ENCODE measurements at places on chromosomes 7 and 10.

DNA sequence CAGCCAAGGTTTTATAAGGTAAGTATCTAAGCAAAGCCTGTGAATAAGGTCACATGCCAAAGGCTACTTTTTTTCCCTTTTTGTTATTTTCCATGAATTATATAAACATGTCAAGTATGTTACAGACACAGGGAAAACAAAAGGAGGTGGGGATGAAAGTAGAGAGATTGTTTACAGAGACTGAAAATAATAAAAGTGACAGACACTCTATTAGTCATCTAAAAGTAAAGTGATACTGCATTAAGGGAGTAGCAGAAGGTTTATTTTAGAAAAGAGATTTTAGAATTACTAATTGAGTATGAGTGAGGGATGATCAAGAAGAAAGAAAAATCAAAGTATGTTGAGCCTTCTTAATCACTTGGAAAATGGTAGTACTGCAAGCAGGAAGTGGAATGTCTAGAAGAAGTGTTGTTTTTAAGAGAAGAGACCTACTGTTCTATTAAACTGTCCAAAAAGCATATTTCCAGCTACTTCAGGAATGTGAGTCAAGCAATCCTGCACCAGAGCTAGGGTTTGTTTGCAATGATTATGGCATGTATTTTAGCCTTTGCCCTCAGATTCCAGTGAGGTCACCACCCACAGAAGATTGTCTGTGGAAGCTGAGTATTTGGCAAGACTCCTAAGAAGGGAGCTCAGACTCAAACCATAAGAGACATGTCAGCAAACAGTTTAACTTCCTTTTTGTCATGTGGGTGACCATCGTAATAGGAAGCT lies 177.9 kb upstream of the PLXDC2 start:
- no peak for DNase-seq

- DNase-seq, result no peak
Measured at GRCh38 chr7:130500910-130501309, 9.0 kb downstream of the MEST start.

- DNase-seq, result no peak
Measured at GRCh38 chr10:103692436-103692951, 162.9 kb downstream of the SH3PXD2A start.

DNA sequence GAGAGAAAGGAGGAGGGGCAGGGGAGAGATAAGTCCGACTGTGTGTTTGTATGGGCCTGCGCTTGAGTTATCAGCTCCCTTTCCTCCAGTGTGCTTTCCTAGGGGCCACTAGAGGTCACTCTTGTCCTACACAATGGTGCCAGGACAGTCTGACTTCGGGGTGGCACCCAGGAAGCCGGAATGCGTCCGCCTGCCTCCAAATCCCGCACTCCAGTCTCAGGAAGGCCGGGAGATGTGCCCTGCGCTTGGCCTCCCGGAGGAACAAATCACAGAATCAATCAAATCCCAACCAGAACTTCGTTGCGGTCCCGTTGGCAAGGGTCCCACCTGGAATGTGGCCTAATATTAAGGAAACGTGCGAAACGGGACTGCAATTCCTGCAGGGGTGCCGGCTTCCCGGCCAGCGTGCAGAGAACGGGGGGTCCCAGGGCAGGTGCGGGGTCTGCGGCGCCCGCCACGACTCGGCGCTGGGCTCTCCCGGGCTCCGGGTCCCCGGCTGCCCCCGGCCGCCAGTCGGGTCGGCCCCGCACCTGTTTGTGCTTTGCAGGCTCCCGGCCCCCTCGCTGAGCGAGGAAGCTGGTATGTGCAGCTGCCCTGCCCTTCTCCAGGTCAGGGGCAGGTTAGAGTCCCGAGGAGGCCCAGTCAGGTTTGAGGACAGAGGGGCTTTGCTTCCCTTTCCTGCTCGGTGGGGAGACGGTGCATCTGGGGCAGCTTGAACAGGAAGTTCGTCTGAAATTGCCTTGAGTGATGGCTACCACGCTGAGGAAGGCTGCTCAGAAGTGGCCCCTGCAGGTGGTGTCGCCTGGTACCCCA lies 21.0 kb upstream of the HPS1 start:
- peak; percentile 30 for DNase-seq

DNA sequence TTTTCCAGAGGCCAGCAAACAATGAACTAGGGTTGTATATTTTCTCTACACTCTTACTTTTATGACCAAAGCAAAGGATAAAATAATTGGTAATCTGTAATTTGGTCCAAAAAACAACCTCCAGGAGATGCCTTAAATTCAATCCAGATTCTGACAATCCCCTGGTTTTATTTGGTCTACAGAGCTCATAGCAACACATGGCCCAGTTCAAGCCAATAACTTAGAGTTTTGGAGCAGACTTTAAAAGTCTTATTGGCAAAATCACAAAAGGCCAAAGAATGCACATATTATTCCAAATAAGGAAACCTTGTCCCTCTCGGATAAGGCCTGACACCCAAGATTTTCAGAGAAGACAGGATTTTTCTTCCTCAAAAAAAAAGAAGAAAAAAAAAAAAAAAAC lies 51.9 kb downstream of the SORBS1 start:
- DNase-seq, result no peak

- no peak for DNase-seq
Measured at GRCh38 chr10:124953421-124953820, 11.5 kb downstream of the ZRANB1 start.

- no peak for DNase-seq
Measured at GRCh38 chr7:80781561-80781979, 137.3 kb downstream of the SEMA3C start.

GRCh38 chr10:96743988-96744585 lies 23.8 kb upstream of the PIK3AP1 start:
- DNase-seq, result no peak

DNA sequence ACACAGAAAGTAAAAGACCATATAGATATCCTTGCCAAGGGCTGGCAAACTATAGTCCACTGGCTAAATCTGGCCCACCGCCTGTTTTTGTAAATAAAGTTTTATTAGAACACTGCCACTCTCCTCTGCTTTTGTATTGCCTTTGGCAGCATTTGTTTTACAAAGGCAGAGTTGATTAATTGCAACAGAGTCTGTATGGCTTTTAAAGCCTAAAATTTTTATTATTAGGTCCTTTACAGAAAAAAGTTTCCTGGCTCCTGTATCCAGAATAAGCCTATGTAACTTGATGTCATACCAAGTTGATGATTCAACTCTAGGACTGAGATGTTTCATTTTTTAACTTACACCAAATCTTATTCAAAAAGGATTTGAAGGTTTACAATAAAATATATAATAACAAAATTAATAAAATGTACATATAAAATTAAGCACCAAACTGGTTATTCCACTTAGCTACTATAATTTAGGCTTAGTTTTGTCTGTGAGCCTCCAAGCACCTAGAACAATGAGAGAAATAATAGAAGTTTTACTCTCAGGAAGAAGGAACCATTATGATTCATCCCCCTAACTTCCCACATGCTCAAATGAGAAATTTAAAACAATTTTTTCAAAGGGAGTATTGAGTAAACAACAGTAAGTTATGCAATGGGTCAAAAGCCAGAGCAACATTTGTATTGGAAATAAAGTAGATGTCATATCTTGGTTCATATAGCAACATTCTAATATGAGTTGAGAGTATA lies 31.9 kb downstream of the CPED1 start:
- DNase-seq, result no peak

GRCh38 chr10:86600296-86600695 lies 54.1 kb upstream of the OPN4 start:
- DNase-seq, result no peak

- no peak for DNase-seq
Measured at GRCh38 chr7:150685219-150686029, at the start of gene GIMAP2. GIMAP2 (plus strand) TSS chr7:150685706; CDS start chr7:150687060, 1,354 bp downstream.

DNA sequence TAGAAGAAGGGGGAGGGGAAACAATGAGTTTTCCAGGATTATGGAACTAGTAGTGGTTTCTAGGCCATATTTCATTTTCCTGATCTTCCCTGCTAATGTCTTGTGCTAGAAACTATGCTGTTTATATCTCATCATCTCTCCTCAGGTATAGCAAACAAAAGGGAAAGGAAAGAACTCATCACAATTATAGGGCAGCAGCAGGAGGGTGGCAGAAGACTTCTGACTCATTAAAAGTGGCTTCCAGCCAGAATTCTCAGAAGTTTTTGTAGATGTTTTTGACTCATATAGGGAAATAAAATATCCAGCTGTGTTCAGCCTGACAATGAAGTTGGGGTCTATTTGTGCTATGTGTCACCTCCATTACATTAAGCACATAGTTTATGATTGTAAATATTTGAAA lies 6.5 kb downstream of the AHR start:
- no peak for DNase-seq

Measured in SIG-M5 (cell line).